ENCODE measurements at places on chromosomes 5 and 9.
A peak's percentile ranks its signal among the peaks of the same experiment; 100 is the strongest.

- DNase-seq = peak; percentile 58
These were observed 36.2 kb downstream of the FBXL17 start for GRCh38 chr5:108345541-108346171.

GRCh38 chr9:102867488-102867887, 127.6 kb upstream of the CYLC2 start:
- DNase-seq = no peak

- no peak for DNase-seq
These were observed 180.8 kb downstream of the CARTPT start for GRCh38 chr5:71899865-71900342.

GRCh38 chr9:15352306-15352705, 45.3 kb upstream of the TTC39B start:
- no peak for DNase-seq

DNA sequence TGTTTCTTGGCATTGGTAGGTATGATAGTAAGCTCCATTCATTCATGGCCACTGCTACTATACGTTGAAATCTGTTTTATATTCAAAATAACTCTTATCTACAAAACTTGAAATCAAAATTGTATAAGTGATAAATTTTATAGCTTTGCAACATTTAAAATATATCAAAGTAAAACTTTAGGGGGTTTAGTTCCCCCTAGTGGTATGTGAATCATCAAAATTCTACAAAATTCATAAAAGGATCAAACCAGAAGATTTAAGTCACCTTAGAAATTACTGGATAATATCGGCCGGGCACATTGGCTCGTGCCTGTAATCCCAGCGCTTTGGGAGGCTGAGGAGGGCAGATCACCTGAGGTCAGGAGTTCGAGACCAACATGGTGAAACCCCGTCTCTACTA, 243.0 kb upstream of the CDH18 start:
- no peak for DNase-seq

- no peak for DNase-seq
These were observed 131.2 kb downstream of the FBN2 start for GRCh38 chr5:128406803-128407202.

GRCh38 chr9:136543830-136544547, 1.9 kb downstream of the NOTCH1 start:
- DNase-seq = no peak

DNA sequence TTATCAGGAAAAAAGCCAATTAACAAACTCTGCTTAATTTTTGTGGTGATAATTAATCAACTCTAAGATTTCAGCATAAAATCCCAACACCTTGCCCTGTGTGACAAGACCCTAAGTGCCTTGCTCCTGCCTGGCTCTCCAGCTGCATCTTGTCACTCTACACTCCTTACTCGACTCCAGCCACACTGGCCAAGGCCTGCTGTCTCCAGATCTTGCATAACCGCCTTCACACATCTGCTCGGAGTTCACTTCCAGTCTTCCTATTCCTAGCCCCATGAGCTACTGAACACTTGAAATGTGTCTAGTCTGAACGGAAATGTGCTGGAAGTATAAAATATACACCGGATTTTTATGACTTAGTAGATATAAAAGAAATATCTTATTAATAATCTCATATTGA, 259.6 kb downstream of the EPB41L4A start:
- peak; percentile 83 for DNase-seq

DNA sequence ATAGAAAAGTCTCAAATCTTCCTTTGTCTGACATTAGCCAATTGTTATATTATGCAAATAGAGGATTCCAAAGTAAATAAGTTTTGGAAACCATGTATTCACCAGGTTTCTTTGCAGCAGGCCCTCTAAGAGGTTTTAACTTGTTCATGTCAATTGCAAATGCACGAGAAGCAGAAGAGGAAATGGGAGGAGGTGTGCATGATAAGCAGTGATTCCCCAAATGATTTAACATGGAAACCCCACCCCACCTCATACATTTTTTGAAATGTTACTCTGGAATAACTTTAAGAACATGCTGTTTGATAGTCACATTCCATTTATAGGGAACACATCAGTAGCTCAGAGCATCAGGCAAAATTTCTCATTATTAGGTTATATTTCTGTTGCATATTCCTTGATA, 190.7 kb downstream of the DOCK8 start:
- no peak for DNase-seq

- no peak for DNase-seq
These were observed 29.8 kb downstream of the NR2F1 start for GRCh38 chr5:93612855-93613243.

DNA sequence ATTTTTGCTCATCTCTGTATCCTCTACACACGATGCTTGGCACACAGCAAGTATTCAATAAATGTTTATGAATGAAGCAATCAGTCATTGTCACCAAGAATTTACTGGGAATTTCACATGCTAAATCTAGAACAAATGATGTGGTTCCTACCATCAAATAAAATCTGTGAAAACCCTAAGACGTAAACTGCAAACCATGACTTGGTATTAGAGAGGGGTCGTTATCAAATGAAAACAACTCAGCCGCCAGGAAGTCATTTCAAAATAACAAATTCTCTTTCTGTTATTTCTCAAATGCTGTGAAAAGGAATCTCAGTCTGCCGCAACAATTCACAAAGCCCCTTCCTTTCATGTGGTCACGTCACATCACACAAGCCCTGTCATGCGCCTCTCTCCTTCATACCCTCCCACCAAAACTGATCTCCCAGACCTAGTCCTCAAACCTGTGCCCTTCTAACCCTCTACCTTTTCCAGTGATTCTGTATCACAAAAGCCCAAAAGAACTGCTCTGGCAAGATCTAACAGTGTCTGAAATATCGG, 173.6 kb downstream of the DEPDC1B start:
- no peak for DNase-seq

DNA sequence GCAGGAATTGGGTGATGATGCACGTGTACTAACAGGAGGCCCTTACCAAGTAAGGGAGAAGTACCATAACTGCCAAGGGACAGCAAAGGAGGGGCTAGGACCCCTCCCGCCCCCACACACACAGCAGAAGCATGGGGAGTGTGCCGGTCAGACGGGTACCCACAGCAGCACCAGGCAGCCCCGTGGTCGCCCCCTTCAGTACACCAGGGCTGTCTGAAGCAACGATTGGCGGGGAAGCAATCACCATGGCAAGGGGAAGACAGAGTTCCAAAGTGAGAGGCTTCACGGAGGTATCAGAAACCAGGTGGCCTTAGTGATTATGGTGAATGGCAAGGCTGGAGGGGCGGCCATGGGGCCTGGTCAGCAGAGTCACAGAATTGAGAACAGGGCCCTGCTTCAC, 72.2 kb downstream of the CAMSAP1 start:
- DNase-seq = no peak

- no peak for DNase-seq
These were observed 3.6 kb downstream of the CAMK4 start for GRCh38 chr5:111227801-111228200.

DNA sequence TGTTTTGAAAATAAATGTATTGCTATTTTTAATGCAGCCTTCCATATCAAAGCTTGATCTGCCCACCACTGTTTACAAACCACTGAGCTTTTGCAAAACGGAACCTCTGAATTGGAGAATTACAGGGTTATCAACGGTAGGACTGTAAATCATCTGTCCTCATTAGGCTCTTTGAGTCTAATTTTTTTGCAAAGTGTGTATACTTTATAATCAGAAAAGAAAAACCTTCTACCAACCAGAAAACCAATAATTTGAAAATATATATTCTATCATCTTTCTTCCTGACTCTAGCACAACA, 6.8 kb upstream of the SLC2A8 start:
- no peak for DNase-seq

DNA sequence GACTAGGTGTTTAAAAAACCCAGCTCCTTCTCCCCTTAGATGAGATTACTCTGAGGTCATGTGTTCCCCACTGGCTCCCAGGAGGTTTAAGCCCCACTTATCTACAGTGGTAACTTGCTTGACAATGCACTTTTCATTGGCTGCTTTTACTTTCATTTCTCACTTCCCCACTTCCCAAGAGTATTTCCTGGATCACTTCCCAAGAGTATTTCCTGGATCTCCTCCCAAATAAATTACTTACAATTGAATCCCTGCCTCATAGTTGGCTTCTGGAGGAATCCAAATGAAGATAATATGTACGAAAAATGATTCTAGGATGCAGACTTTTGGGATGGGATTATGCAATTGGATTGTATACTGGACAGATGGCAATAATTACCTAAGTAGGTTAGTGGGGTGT, 47.1 kb upstream of the CHSY3 start:
- no peak for DNase-seq

DNA sequence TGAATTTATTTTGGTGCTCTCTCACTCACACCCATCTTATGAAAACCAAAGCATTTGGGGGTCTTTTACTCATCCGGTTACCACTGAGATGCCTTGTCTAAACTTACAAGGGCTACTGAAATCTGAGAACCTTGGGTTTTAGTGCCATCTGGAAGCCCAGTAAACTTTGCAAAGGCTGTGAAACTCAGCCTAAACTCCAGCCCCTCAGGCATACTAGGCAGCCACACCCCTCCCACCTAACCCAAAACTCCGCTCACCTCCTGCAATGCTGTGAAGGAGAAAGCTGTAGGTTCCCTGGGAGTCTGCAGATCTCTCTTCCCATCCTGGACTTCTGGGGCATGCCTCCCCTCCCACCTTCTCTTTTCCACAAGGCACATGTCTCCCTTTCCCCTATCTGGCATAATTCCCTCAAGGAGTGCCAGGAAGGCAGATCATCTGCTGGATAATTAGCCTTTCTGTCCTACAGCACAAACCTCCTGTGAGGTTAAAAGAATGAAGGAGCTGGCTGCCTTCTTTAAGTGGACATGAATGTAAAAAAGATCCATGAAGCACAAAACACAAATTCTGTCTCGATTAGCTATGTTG, 71.5 kb upstream of the ANXA1 start:
- no peak for DNase-seq

DNA sequence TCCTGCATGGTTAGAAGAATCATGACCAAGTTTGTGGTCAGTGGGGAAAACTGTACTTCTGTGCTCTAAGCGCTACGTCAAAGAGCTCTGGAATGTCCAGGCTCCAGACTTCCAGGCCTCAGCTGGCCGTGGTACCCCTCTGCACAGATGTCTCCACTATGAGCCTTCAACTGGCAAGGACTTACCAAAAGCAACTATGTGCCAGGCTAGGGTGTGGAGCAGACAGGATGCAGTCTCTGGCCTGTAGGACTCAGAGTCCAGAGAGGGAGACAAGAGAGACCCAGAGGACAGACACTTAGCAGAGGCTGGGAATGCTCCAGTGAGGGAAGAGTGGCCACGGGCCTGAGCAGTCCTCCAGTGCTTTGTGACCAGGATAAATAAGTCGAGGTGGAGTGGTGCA, 31.0 kb upstream of the TCF7 start:
- DNase-seq = no peak

DNA sequence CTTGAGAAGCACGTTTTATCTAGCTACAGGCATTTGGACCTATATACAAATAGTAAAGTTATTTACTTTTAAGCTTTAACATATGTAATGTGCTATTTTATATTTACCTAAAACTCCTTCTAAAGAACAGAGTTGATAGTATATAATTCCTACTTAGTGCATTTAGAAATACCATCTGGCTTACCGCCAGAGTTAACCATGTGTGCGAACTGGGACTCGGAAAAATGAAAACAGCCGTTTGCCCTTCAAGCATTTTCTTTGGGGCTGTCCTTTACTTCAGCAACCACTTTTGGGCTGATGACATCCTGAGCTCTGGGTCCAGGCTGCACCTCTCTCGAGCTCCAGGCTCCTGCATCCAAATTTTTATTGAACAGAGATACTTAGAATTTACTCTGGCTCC, 21.9 kb upstream of the DHFR start:
- no peak for DNase-seq

- DNase-seq = no peak
These were observed 444.3 kb upstream of the CLINT1 start for GRCh38 chr5:158303275-158303674.

- DNase-seq = no peak
These were observed 58.6 kb upstream of the CTXN3 start for GRCh38 chr5:127590156-127590722.

- peak; percentile 43 for DNase-seq
These were observed 15.5 kb upstream of the HSD17B3 start for GRCh38 chr9:96317335-96317980.

GRCh38 chr5:16489322-16489791, 23.8 kb upstream of the ZNF622 start:
- peak; percentile 45 for DNase-seq

DNA sequence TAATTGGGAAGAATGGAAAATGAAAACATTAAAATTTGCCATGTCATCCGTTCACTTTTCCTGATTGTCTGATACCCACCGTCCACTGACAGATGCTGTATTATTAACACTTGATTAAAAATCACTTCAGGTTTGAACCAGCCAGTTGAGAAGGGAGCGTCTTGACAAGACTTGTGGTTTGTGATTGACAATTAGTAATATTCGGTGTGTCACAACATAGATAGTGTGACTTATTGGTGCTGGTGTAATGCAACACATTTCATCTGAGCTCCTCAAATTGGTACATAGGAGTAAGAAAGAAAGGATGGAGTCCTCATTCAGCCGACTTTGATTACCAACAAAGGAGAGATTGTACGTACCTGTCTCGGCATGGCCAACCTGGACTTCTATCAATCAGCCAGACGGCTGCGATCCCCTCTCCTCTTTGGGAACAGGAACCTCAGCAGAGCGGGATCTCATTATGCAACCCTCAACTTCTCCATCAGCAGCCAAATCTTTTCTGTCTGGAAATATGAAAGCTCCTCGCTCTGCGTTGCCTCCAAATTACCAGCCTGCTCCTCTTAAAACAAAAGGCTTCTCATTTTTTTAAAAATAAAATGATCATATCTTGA, 211.7 kb upstream of the MVB12B start:
- DNase-seq = no peak

DNA sequence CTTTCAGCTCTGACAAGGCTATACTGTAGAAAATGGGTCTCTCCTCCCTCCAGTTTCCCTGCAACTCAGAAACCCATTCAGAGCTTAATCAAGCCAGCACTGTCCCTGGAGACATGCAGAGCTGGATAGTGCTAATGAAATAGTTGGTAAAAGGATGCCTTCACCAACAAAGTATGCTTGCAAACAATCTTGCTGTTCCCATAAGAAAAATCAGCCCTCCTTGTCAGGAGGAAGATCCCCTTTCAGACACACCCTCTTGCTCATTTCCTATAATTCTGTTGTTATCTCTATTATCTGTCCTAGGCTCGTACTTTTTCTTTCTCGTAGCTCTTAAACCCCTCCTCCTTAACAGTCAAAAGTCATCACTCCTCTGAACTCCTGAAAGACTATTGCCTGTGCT, 9.9 kb upstream of the OSMR start:
- no peak for DNase-seq

DNA sequence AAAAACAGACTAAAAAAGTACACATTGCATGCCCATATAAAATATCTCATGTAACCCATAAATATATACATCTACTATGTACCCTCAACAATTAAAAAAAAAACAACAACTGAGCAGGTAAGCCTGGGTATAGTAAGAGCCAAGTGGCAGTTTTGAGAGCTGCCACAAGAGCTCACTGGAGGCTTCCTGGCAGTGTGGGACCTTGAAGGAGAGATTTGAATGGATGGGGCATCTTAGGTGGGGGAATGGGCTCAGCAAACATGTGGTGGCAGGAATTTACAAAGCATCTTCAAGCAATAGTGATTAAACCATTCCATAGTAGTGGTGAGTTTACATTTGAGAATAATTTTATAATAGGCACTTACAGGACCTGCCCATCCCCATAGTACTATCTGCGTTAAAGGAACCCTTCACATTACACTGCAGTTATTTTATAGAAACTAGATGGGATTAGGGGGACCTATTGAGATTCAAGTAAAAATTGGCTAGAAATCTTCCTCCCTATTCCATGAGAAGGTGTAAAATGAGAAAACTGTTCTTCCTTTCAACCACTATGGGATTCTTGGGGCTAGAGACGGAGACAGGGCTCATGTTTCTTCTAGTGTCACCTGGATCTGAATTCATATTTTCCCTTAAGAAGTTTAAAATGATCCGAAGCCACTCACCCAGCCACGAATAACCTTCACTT, 6.9 kb downstream of the MEGF10 start:
- no peak for DNase-seq

Measured in MV-4-11 (cell line).